Activated CD4-positive, alpha-beta memory T cell treated with anti-CD3 and anti-CD28 coated beads for 36 hours (primary cell): ENCODE measurements at places on chromosomes 1 and 21. TPM values are rescaled to one million over a fixed set of nuclear protein-coding genes. Genes with fewer than 3 reads are reported as not detected.

- peaks cover 6% of the 10 kb centered on the region for H3K4me1 ChIP-seq
- H3K4me3 ChIP-seq = no peak overlapping the region
- peak overlapping the region; percentile 10 for H3K27ac ChIP-seq
- H3K27me3 ChIP-seq = no peaks in the 10 kb centered on the region
- no peak for DNase-seq
Measured at GRCh38 chr1:180057883-180058396, 96.7 kb upstream of the QSOX1 start.

DNA sequence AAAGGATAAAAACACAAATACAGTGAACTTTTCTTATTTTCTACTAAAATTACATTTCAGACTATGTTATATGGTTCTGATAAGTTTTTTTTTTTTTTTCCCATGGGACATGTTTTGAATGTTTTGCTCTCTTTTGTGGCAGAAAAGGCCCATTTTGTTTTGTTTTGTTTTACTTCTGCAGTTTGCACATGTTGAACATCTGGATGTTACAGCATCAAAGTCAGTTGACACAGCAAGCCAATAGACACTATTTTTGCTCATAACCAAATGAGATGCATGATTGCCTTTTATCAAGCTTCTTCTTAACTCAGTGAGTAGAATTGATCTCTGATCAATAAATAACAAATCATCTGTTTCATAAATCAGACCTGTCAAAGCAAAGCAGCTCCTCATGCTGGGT, 904.2 kb downstream of the ADGRL2 start:
- no peaks in the 10 kb centered on the region for H3K36me3 ChIP-seq
- no peak for DNase-seq
- no peak overlapping the region for H3K27ac ChIP-seq

Gene PTPN14
- total RNA-seq = 1.1 TPM

DNA sequence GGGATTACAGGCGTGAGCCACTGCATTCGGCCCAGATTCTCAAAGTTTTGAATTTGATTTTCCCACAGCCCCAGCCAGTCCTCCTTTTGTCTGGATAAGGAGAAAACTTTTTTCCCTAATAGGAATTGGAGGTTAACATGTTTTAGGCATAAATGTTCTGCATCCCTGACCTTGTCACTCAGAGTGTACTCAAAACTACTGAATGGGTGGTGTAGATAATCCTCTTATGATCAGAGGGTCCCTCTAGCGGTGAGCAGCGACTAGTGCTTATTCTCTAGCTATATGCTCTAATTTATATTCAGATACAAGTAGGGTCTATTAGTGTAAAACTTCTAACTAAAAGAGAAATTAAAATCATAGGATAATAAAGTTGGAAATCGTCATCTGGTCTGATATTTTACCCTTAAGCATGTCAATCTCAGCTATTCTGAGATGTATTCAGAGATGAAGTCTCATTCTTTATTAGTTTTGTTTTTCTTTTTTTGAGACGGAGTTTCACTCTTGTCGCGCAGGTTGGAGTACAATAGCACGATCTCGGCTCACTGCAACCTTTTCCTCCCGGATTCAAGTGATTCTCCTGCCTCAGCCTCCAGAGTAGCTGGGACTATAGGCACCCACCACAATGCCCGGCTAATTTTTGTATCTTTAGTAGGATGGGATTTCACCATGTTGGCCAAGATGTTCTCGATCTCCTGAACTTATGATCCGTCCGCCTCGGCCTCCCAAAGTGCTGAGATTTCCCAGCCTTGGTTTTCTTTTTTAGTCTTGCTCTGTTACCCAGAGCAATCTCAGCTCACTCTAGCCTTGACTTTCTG, 2.7 kb upstream of the PSMD4 start:
- H3K36me3 ChIP-seq = peaks cover 19% of the 10 kb centered on the region
- H3K27ac ChIP-seq = no peak overlapping the region
- peak; percentile 71 for DNase-seq
- H3K4me3 ChIP-seq = no peak overlapping the region

DNA sequence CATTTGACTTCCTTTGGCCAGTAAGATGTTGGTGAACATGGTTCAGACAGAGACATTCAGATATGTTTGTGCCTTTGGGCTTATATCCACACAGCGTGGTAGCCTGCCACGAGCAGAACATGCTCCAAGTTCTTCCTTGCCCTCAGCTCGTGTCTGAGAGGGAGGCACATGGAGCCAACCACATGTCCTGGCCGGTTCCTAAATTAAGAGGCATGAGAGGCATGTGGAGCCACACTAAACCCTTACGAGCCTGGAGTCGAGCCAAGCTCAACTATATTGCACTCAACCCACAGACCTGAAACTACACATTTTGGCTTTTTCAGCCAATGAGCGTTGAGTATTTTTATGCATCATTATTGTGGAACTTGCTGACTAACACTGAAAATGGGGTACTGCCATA, 133.7 kb upstream of the KCNK1 start:
- H3K36me3 ChIP-seq = no peaks in the 10 kb centered on the region
- H3K4me1 ChIP-seq = peaks cover 5% of the 10 kb centered on the region

DNA sequence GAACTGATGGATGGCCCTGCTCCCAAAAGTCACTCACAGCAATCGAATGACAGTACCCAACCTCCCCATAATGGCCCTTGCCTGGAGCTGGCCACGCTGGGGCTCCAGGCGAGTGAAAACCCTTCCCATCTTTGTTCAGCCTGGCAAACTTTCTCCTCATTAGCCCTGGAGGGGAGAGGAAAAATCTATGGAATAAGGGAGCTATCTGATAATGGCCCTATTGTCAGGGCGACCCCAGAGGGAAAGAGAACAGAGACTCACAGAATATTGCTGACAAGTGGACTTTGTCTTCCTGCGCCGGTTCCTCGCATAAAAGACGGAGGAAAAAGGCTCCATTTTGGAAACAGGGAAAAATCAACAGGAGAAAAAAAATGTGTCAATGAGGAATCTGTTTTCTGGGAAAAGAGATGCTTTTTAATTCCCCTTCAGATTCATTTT, 13.0 kb upstream of the ARHGEF16 start:
- H3K4me3 ChIP-seq = no peak overlapping the region
- no peaks in the 10 kb centered on the region for H3K4me1 ChIP-seq
- DNase-seq = no peak
- peaks cover 9% of the 10 kb centered on the region for H3K27me3 ChIP-seq
- H3K27ac ChIP-seq = no peak overlapping the region

GRCh38 chr21:15560383-15561056, 169.3 kb upstream of the USP25 start:
- peak; percentile 11 for DNase-seq
- peaks cover 10% of the 10 kb centered on the region for H3K4me1 ChIP-seq
- peaks cover 7% of the 10 kb centered on the region for H3K27me3 ChIP-seq
- H3K4me3 ChIP-seq = no peak overlapping the region
- no peak overlapping the region for H3K27ac ChIP-seq
- no peaks in the 10 kb centered on the region for H3K36me3 ChIP-seq

Gene PCP4
- not detected for total RNA-seq

Gene HTR6
- 0.19 TPM for total RNA-seq
